ENCODE measurements at places on chromosomes 12 and 14. TPM values are rescaled to one million over a fixed set of nuclear protein-coding genes. Genes with fewer than 3 reads are reported as not detected.
A peak's percentile ranks its signal among the peaks of the same experiment; 100 is the strongest.

DNA sequence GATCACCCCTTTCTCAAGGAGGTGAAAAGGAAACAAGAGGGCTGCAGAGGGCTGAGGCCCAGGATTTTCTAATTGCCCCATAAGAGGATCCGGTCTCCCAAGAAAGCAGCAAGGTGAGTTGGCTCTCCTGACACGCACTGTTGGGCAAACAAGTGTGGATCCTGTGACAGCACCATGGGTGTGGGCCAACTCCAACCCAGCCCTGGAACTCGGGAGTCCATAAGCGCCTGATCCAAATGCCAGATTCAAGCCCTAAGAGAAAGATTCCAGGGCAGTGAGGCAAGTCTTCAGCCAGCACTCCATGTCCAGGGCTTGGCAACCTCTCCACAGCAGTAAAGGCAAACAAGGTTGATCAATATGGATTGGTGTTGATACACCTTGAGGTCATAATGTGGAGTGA is 33.1 kb downstream of the KCNA5 start:
- DNase-seq, result no peak

DNA sequence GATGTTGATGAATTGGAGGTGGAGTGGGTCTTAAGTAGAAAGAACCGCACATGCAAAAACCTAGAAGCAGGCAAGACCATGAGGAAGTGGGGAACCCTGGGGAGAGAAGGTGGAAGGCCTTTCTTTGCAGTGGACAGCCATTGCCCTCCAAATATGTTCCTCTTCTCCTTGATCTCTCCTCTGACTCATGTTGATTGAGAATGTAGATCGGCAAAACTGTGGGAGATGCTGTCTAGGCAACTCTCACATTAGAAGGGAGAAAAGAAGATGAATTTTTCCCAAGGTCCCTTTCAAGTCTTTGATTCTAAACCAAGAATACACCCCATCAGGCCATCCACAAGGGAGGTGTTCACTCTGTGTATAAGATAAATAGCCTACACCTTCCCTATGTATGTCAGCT is 257.5 kb downstream of the MSRB3 start:
- DNase-seq, result no peak

- peak; percentile 68 for DNase-seq
Observed at GRCh38 chr14:32224737-32225377, 21.8 kb upstream of the RNU6-8 start.

DNA sequence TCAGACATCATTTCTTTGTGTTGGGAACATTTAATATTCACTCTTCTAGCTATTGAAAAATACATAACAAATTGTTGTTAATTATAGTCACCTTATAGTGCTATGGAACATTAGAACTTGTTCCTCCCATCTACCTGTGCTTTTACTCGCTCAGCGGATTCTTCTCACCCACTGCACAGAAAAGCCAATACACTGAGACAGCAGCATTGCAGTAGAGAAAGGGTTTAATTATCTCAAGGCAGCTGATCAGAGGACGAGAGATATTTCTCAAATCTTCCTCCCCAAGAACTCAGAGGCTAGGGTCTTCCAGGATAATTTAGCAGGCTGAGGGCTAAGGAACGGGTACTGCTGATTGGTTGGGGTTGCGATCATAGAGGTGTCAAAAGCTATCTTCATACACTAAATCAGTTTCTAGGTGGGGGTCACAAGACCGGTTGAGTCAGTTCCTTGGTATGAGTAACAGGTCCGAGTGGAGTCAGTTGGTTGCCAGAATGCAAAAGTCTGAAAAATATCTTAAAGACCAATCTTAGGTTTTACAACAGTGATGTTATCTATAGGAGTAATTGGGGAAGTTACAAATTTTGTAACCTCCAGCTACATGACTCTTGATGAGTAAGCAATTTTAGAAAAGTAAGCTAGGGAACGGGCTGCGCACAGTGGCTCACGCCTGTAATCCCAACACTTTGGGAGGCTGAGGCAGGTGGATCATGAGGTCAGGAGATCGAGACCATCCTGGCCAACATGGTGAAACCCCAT is 173.1 kb downstream of the FBXL14 start:
- DNase-seq, result no peak

DNA sequence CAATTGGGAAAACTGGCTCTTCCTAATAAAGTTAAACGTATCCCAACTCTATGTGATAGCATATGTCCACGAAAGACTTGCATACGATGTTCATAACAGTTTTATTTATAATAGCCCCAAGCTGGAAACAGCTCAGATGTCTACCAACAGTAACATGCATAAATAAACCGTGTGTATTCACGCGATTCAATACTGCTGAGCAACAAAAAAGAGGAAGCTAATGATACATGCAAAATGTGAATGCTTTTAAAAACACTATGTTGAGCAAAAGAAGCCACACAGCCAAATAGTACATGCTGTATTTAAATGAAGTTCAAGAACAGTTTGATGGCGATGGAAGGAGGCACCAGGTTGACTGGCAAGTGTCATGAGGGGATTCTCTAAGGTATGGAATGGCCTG is 55.7 kb downstream of the TRIM9 start:
- no peak for DNase-seq

GRCh38 chr12:85714425-85714824 is 121.8 kb downstream of the RASSF9 start:
- DNase-seq, result no peak

DNA sequence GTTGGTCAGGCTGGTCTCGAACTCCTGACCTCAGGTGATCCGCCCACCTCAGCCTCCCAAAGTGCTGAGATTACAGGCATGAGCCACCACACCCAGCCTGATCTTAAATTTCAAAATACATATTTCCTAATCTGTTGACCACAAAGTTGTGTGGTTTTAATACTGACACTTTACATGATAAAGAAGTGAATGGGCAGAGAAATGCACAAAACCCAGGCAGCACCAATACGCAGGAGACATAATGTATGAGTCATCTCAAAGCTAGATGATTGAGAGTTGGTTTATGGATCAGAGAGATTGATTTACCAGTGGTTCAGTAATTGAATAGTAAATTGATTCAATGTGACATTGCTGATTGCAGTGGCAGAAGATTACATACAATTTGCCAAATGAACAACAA is 19.2 kb upstream of the PPP2R5E start:
- DNase-seq, result peak; percentile 50

GRCh38 chr12:72330784-72331183 is 58.6 kb downstream of the TRHDE start:
- no peak for DNase-seq

- DNase-seq, result peak; percentile 7
Observed at GRCh38 chr12:80684077-80684495, 23.3 kb upstream of the MYF6 start.

DNA sequence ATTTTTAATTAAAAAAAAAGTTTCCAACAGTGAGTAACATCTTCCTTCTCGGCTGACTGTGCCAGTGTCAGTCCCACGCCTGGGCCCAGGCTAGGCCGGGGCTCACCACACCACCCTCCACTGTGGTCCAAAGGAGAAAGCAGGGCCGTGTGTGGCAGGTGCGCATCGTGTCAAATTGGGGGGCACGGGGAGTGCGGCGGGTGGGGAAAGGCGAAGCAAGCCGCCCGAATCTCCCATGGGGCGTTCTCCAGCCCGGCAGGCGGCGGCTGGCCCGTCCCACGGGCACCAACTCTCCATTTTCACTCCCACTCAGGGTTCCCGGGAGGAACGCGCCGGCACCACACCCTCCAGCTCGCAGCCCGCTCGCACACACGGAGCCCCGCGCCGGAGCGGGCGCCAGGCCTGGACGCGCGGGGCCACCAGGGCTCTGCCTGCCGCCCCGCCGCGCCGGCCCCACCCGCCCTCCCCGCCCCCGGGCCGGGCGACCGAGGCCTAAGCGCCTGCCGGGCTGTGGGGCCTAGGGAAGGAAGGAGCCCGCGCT is 604 bp downstream of the EEA1 start:
- DNase-seq, result no peak

DNA sequence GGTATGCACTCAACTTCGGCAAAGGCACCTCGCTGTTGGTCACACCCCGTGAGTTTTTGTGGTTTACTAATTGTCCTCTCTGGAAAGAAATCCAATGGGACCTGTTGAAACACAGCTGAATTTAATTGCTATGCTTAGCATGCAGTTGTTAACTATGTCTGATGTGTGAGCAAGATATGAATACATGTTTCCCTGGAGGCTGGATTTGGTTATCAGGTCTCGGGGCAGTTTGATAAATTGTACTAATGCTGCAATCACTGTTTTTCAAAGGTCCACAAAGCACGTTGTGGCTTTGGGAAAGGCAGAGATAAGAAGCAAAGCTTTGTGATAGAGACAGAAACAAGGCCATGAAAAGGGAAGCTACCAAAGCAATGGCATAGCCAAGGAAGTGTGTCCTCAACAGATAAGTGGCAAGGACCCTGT is 91.3 kb downstream of the DAD1 start:
- peak; percentile 58 for DNase-seq

GRCh38 chr12:29578731-29579130 is 81.2 kb upstream of the OVCH1 start:
- DNase-seq, result no peak

DNA sequence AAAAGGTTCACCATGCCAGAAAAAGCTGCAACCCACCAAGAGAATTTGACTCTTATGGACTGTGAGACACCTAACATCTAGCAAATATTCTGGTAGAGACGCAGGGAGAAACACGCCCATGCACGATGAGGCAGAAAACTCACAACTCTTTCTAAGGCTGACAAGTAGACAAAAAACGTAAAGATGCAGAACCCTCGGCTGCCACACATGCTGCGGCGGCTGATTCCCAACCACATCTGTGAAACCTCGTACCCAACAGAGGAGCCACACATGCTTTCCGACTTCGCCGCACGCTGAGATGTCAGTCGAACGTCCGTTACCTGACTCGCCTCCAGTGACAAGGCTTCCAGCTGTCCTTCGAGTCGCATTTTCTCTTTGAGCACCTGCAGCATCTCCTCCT is 21.8 kb downstream of the GOLGA3 start:
- no peak for DNase-seq

GRCh38 chr12:120231316-120232011 is 30.6 kb upstream of the RPLP0 start:
- DNase-seq, result peak; percentile 97

Gene WBP11
- total RNA-seq, result 3.7 TPM

Gene PSMD9
- 85.3 TPM for total RNA-seq

Gene RBM23
- total RNA-seq, result 41.2 TPM

Gene TRIP11
- total RNA-seq, result 23.8 TPM

Gene FOXA1
- total RNA-seq, result 5.3 TPM

Gene E2F7
- 3.4 TPM for total RNA-seq

Gene COX6A1
- 659 TPM for total RNA-seq

Measured in bronchial epithelial cell (primary cell).